H9 (cell line): ENCODE measurements at places on chromosomes 11 and 22. TPM values are rescaled to one million over a fixed set of nuclear protein-coding genes. Genes with fewer than 3 reads are reported as not detected.

DNA sequence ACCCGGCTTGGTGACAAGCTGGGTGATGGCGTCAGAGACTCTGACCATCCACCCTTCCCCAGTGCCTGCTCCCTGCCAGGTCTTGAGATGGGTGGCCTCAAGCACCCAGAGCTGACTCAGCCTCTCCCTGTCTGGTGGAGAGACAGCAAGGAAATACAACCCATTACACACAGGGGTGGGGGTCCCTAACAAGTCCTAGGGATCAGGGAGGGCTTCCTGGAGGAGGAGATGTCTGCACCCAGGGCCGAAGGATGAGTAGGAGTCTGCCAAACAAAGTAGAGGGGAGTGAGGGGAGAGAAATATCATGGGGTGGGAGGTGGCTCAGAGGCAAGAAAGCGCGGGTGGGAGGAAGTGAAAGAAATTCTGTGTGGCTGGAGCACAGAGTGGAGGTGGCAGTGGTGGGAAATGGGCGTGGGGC, 6.8 kb downstream of the MAFF start:
- H3K4me1 ChIP-seq, result no peaks in the 10 kb centered on the region; the same call in 1 of the 2 replicates
- H3K4me3 ChIP-seq, result no peak overlapping the region

DNA sequence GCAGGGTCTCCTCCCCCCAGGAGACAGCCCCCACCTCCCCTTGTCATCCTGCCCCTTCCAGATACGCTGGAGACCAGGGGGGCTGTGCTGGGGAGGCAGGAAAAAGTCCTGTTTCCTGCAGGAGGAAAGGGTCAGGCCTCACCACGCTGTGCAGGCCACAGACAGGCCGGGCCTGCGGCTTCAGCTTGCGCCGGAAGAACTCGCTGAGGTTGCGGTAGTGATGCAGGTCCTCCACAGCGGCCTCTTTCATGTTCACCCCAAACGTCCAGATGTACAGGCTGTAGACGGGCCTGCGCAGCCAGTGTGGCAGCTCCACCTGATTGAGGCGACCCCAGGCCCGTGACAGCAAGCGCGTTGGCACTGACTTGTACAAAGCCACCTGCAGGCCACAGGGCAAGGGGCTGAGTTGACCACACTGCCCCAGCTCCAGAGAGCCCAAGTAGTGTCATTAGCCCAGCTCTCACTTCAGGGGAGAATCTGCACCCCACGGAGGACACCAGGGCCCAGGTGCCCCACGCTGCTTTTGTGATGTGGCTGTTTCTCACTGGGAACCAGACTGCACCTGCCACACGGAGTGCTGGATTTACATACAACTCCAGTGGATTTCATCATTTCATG, 40.4 kb downstream of the PISD start:
- H3K27me3 ChIP-seq, result no peaks in the 10 kb centered on the region
- peaks cover 4% of the 10 kb centered on the region; the same call in 2 of the 3 replicates for H3K36me3 ChIP-seq
- H3K4me3 ChIP-seq, result no peak overlapping the region
- DNase-seq, result no peak
- H3K27ac ChIP-seq, result no peak overlapping the region

TBX1 gene
- 2.2 and 2.5 TPM in 2 replicates for total RNA-seq

TTLL8 gene
- total RNA-seq, result not detected in 2 replicates

GRCh38 chr11:119195680-119196079, 10.4 kb downstream of the NHERF4 start:
- H3K36me3 ChIP-seq, result no peaks in the 10 kb centered on the region
- no peak overlapping the region for H3K27ac ChIP-seq
- DNase-seq, result peak; percentile 96

DNA sequence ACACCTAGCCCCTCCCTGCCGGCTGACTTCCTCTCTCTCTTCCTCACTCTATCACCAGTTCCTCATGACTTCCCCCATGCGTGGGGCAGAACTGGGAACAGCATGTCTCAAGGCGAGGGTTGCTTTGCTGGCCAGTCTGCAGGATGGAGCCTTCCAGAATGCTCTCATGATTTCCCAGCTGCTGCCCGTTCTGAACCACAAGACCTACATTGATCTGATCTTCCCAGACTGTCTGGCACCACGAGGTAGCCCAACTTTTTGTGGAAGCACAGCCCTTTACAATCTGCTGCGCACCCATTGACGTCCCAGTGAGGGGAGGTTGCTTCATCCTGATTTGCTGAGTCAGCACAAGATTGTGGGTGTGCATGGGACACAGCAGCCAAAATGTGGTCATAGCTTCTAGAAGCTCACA, 8.6 kb downstream of the TCN2 start:
- H3K27me3 ChIP-seq, result no peaks in the 10 kb centered on the region
- DNase-seq, result no peak
- no peak overlapping the region for H3K4me3 ChIP-seq
- H3K27ac ChIP-seq, result no peak overlapping the region

- H3K27ac ChIP-seq, result no peak overlapping the region
- H3K4me1 ChIP-seq, result peaks cover 4% of the 10 kb centered on the region; the same call in 1 of the 2 replicates
- no peak overlapping the region for H3K4me3 ChIP-seq
- H3K36me3 ChIP-seq, result no peaks in the 10 kb centered on the region
Observed at GRCh38 chr22:38032681-38033521, 24.3 kb upstream of the PICK1 start.

PGA4 gene
- not detected in 2 replicates for total RNA-seq

DNA sequence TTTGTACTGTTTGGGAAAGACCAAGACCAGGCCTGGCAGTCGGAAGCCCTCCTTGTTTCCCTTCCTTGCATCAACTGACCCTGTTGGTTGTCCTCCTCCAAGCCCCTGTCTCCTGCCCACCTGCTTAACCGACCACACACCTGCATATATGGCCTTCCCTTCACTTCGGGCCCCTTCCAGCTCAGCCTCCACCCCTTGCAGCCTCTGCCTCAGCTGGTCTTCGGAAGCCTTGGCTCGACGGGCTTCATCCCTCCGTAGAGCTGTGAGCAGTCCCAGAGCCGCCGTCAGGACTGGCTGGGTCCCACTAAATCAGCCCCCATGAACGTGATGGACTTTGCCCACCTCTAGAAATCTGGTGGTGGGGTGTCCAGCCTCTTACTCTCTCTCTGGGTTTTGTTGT, 8.4 kb downstream of the NHERF4 start:
- no peaks in the 10 kb centered on the region for H3K27me3 ChIP-seq
- DNase-seq, result no peak
- H3K4me1 ChIP-seq, result peaks cover 2% of the 10 kb centered on the region; the same call in 1 of the 2 replicates
- H3K36me3 ChIP-seq, result no peaks in the 10 kb centered on the region; the same call in 2 of the 3 replicates
- H3K27ac ChIP-seq, result no peak overlapping the region
